ENCODE measurements at places on chromosomes 6 and 20. TPM values are rescaled to one million over a fixed set of nuclear protein-coding genes. Genes with fewer than 3 reads are reported as not detected.

Gene CLIC5
- 0.14 TPM for total RNA-seq

Gene SLPI
- total RNA-seq: not detected

Gene IPCEF1
- total RNA-seq: 0.99 TPM

Gene HSPA12B
- 6.6 TPM for total RNA-seq

Gene MARCKS
- 320 TPM for total RNA-seq

Gene TNF
- total RNA-seq: not detected

Gene NKX2-2
- not detected for total RNA-seq

Gene SERPINB6
- total RNA-seq: 145 TPM

Gene ADGRF1
- not detected for total RNA-seq

Gene NTSR1
- 0.30 TPM for total RNA-seq

Gene LY6G6F
- total RNA-seq: not detected

Gene SMLR1
- total RNA-seq: not detected

Gene CLPSL1
- total RNA-seq: not detected

Gene HMGCLL1
- total RNA-seq: not detected

Gene MUCL3
- total RNA-seq: not detected

Gene NRSN1
- total RNA-seq: not detected

Gene FAM83C
- not detected for total RNA-seq

Gene C6orf118
- not detected for total RNA-seq

Gene PTCHD4
- total RNA-seq: 1.9 TPM

Gene MOCS1
- total RNA-seq: 10.3 TPM

Gene CCN6
- total RNA-seq: not detected

Gene TRIM15
- total RNA-seq: not detected

Gene THBD
- total RNA-seq: 28.0 TPM

Gene NFATC2
- 12.9 TPM for total RNA-seq

Gene ARMH2
- total RNA-seq: not detected

Gene IRAK1BP1
- 3.0 TPM for total RNA-seq

Gene HLA-DQA2
- total RNA-seq: not detected

Data from endothelial cell of umbilical vein (primary cell).